ENCODE measurements at places on chromosomes 1 and 21. TPM values are rescaled to one million over a fixed set of nuclear protein-coding genes. Genes with fewer than 3 reads are reported as not detected.
A peak's percentile ranks its signal among the peaks of the same experiment; 100 is the strongest.

- no peaks in the 10 kb centered on the region for H3K36me3 ChIP-seq
- peak overlapping the region; percentile 10 for H3K4me3 ChIP-seq
- H3K4me1 ChIP-seq, result peaks cover 5% of the 10 kb centered on the region
- H3K27ac ChIP-seq, result peak overlapping the region; percentile 50
- no peak for DNase-seq
Observed at GRCh38 chr1:170168265-170168664, 22.5 kb downstream of the NTMT2 start.

- DNase-seq, result peak; percentile 34
- no peak overlapping the region for H3K27ac ChIP-seq
- no peak overlapping the region for H3K4me3 ChIP-seq
- H3K36me3 ChIP-seq, result no peaks in the 10 kb centered on the region
Observed at GRCh38 chr1:233993651-233994050, 89.2 kb downstream of the SLC35F3 start.

GRCh38 chr1:22872981-22873664 is 99.5 kb downstream of the LACTBL1 start:
- no peaks in the 10 kb centered on the region for H3K4me1 ChIP-seq
- H3K27me3 ChIP-seq, result no peaks in the 10 kb centered on the region
- no peaks in the 10 kb centered on the region for H3K36me3 ChIP-seq
- H3K4me3 ChIP-seq, result no peak overlapping the region

DNA sequence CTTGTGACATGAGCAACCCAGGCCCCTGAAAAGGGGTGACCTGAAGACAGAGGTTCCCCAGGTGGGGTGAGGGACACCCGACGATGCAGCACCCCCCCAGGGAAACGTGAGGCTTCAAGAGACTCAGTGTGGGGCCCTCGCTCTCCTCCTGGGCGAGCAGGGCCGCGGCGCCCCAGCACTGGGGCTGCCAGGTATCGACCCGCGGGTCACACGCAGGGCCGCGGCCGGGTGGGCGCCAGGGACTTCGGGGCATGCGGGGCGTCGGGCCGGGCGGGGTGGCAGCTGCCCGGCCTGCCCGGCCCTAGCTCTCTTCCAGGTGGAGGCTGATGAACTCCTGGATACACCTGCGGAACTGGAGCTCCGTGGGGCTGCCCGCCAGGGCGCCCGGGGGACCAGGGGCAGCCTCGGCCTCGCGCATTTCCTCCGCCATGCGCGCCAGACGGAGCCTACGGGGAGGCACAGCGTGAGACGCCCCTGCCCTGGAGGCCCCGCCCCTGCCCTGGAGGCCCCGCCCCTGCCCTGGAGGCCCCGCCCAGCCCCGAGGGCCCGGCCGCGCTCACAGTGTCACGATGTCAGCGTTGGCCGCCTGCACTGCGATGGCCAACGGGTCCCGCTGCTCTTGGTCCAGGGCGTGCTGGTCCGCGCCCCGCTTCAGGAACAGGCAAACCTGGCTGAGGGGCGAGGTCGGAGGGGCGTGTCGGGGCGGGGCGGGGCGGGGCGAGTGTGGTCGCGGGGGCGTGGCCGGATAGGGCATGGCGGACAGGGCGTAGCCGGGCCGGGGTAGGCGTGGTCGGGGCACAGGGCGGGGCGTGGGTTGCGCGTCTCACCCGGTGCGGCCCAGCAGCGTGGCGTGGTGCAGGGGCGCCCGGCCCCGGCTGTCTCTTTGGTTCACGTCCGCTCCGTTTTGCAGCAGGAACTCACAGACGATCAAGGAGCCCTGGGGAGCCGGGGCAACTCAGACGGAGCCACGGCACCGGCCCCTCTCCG is 13.3 kb downstream of the SCNN1D start:
- H3K4me1 ChIP-seq, result peaks cover 2% of the 10 kb centered on the region
- H3K4me3 ChIP-seq, result no peak overlapping the region
- no peak overlapping the region for H3K27ac ChIP-seq
- H3K36me3 ChIP-seq, result no peaks in the 10 kb centered on the region
- no peak for DNase-seq

- H3K4me3 ChIP-seq, result no peak overlapping the region
- no peaks in the 10 kb centered on the region for H3K27me3 ChIP-seq
- no peaks in the 10 kb centered on the region for H3K36me3 ChIP-seq
- no peak for DNase-seq
Observed at GRCh38 chr21:42092771-42093170, 21.7 kb downstream of the UMODL1 start.

DNA sequence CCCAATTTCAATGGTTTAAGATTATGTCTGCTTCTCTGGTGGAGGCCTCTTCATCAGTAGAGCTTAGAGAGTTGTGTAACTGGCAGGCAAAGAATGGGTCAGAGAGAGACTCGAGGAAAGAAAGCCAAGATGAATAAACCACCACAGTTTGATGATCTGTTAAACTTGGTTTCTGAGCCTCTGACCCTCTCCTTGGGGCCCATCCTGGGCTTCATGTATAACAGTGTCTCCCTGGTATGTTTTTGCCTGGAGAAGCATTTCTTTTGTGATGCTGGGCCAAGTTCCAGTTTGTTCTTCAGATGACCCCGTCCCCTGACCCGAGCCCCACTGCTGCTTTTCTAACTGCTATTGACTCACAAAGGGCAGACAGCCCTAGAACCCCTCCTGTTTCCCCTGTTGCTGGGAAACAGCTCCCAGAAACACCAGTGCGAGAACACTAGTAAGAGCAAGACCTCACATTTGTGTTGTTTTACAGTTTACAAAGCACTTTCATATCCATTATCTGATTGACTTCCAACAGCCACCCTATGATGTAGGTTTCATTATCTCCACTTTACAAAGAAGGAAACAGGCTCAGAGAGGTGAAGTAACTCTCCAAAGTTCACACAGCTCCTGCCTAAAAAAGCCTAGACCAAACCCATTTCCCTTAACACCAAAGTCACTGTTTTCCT is 9.0 kb downstream of the CD2 start:
- H3K27me3 ChIP-seq, result no peaks in the 10 kb centered on the region
- peak overlapping the region; percentile 99 for H3K27ac ChIP-seq
- H3K36me3 ChIP-seq, result peaks cover 99% of the 10 kb centered on the region

- H3K36me3 ChIP-seq, result peaks cover 25% of the 10 kb centered on the region
- no peak overlapping the region for H3K27ac ChIP-seq
- no peak overlapping the region for H3K4me3 ChIP-seq
- no peaks in the 10 kb centered on the region for H3K4me1 ChIP-seq
- no peak for DNase-seq
- no peaks in the 10 kb centered on the region for H3K27me3 ChIP-seq
Observed at GRCh38 chr1:20830378-20830777, 43.3 kb upstream of the HP1BP3 start.

DNA sequence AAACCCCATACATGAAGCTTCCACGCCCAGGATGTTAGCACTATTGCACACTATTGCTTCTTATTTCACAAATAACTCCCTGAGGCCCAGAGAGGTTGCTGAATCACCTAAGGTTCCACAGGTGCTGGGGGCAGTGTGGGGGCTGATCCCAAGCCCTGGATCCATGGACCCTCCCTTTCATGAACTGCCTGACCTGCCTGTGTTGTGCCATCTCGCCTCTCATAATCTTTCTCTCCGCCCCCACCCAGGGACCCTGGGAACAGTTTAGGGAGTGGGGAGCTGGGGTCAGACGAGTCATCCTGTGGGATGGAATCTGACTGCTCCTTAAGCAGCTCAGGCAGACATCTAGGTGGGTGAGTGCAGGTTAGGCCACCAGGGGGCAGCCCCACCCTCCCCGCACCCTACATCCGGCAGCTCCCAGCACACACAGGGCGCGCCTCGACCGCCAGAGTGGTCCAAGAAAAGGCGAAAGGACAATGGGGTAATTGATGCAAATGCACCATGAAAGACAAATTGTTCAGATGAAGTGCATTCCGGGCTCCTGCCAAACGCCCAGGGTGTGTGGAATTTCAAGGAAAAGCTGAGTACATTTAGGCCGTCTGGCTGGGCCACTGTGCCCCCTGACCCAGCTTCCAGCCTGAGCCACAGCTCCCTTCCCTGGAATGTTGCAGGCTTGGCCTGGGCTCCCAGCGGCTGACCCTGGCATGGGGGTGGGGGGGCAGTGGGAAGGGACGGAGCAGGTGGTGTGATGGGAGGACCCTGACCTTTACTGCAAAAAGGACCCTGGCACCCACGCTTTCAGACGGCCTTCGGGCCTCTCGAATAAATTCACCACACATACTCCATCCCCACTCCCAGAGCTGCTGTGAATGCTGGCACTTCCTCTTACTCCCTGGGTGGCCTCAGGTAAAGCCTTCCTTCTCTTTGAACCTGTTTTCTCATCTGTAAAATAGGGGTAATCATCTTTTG is 20.8 kb downstream of the PHLDA3 start:
- peaks cover 16% of the 10 kb centered on the region for H3K27me3 ChIP-seq

DNA sequence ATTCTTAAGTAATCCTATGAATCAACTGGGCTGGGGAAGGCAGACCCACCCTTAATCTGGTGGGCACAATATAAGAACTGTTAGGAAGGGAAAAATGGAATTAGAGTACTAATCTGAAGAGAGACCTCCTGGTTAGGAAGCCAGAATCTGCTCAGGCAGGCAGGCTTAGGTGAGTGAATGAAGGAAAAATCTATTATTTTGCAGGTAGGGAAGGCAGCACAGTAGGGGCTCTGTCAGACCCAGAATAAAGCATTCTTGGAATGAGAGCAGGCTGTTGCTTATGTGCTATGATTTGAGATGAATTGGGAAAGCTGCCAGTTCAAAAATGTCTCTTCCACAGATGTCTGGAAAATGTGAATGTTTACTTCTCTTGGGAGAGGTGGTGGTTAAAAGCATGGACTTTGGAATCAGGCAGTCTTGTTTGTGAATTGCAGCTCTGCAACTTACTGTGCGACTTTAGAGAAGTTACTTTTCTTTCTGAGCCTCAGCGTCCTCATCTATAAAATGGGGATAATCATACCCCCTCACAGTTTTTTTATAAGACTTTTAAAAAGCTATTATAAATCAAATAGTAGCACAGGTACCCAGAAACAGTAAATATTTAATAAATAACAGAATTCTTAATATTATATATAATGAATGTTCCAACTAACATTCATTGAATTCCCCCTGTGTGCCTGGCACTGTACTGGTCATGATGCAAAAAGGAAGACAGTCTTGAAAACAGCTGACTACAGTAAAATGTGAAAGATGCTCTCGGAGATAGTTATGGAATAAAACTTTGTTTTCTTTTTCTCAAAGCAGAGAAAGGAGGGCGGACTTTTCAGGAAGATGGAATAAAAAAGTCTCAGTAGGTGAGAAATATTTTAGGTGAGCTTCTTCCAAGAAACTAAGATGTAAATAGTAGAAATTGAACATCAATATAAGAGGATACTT is 15.3 kb upstream of the ZNF644 start:
- H3K4me1 ChIP-seq, result no peaks in the 10 kb centered on the region
- H3K4me3 ChIP-seq, result no peak overlapping the region
- no peak for DNase-seq
- no peaks in the 10 kb centered on the region for H3K36me3 ChIP-seq
- H3K27me3 ChIP-seq, result peaks cover 7% of the 10 kb centered on the region

CR1L gene
- not detected for total RNA-seq

DNA sequence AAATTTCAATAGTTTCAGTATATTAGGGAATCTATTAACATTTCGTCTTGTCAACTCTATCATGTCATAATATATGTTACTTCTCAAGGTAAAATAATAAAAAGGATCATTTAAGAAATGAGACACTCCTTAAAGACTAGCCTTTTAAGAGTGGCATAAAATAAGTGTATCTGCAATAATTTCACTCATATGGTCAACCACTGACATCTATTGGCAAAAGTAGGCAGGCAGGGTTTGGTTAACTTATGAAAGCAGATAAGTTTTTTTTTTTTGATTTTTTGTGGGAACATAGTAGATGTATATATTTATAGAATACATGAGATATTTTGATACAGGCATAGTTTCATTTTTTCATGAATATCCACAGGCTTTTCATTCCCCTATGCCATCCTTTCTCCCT is 5.5 kb upstream of the RGS21 start:
- no peaks in the 10 kb centered on the region for H3K27me3 ChIP-seq
- no peak overlapping the region for H3K27ac ChIP-seq
- no peak for DNase-seq
- no peaks in the 10 kb centered on the region for H3K36me3 ChIP-seq

DNA sequence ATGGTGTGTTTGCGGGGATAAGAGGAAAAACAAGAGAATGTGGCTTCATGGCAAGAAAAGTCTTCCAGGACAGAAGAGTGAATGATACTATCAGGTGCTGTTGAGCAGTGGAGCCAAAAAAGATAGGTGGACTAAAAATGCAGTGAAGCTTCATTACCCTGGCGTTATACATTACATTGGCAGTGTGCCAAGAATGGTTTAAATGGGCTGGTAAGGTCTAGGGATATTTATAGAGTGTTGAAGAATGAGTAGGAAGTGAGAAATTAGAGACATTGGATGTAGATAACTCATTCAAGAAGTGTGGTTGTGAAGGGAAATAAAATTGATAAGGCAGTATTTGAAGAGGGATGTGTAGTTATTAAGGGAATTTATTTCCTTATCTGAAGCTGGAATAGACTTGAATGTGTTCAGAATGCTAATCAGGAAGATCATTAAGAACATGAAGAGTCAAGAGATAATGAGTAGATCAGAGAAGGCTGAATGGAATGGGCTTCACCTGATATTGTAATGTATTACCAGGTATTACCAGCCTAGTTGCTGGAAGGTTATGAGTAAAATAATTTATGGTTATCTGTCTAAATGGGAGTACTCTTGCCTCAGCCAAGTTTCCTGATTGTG is 72.7 kb downstream of the MAST2 start:
- H3K36me3 ChIP-seq, result no peaks in the 10 kb centered on the region
- H3K4me1 ChIP-seq, result no peaks in the 10 kb centered on the region
- no peak overlapping the region for H3K4me3 ChIP-seq

HENMT1 gene
- total RNA-seq, result 25.3 TPM

SLC1A7 gene
- not detected for total RNA-seq

- no peak for DNase-seq
- H3K36me3 ChIP-seq, result no peaks in the 10 kb centered on the region
- no peak overlapping the region for H3K4me3 ChIP-seq
Observed at GRCh38 chr1:71435951-71436350, 355.1 kb upstream of the ZRANB2 start.

DNA sequence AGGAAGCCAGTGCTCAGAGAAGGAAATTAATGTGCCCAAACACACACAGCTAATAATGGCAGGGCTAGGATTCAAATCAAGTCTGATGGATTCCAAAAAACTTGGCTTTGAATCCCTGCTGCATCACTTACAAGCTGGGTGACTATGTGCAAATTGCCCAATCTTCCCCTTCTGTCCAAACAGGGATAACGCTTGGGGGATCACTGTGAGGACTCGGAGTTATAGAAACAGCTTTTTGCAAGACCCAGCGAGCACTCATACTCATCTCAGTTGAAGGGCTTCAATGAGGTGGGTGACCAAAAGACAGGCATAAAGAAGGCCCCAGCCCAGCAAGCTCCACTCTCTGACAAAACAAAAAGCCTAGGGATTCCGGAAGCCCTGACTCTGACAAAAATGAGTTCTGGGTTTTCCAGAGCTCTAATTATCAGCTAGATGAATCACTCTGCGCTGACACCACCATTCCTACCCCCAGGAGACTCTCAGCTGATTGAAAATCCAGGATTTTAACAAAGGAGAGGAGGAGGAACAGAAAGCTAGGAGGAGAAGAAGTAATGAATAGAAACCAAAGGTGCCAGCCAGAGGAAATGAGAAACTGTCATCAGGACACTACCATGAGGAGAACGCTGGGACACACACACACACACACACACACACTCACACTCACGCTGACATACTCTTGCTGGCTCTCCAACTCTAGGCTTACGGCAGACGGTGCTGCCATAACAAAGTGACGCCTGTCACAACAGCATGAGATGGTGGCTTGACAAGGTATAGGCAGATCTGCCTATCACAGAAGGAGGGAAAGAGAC is 1.6 kb upstream of the STK40 start:
- no peaks in the 10 kb centered on the region for H3K27me3 ChIP-seq
- H3K4me1 ChIP-seq, result peaks cover 38% of the 10 kb centered on the region
- peak; percentile 27 for DNase-seq
- H3K36me3 ChIP-seq, result peaks cover 30% of the 10 kb centered on the region

GRCh38 chr1:227312361-227313025 is 5.8 kb downstream of the CDC42BPA start:
- peaks cover 1% of the 10 kb centered on the region for H3K4me1 ChIP-seq
- H3K27ac ChIP-seq, result no peak overlapping the region
- DNase-seq, result no peak
- H3K27me3 ChIP-seq, result peaks cover 38% of the 10 kb centered on the region
- no peak overlapping the region for H3K4me3 ChIP-seq
